ENCODE measurements at places on chromosomes 6 and 20.

- peak; percentile 19 for DNase-seq
These were observed 696 bp upstream of the SIRPA start for GRCh38 chr20:1894471-1894950.

DNA sequence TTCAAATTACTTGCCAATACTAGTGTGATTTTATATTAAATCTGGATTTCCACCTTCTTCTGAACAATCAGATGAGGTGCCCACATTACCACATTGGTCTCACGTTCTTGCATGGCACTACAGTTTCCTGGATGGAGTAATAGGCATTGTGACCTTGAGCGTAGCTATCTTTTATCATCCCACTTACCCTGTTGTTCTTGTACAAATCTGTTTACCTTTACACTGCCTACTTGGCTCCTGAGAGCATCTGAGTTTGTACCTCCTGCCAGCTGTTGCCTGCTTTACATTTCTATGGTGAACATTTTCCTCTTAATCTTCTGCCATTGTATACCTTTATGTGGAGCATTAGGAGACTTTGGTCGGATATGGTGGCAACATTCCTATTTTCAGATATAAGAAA is 90.7 kb downstream of the AKAP7 start:
- DNase-seq = no peak

DNA sequence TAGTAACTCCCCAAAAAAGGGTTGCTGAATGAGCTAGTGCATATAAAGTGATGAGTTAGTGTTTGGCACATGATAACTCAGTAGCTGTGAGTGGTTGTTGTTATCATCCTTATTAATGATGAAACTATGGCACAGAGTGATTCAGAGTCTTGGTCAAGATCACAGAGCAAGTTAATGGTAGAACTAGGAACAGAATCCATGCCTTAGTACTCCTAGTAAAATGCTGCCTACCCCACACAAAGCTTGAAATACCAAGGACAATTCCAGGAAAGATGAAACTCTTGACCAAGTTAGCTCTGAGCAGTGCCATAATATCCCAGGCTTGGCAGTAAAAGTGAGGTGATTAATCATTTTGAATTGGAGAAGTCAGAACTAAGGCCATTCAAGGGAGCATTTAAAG is 109.1 kb upstream of the ENPP5 start:
- DNase-seq = no peak

GRCh38 chr6:16953446-16953845 is 148.4 kb upstream of the STMND1 start:
- DNase-seq = no peak

- no peak for DNase-seq
These were observed 374.5 kb downstream of the RNGTT start for GRCh38 chr6:88588938-88589337.

- DNase-seq = no peak
These were observed 589.8 kb downstream of the BCKDHB start for GRCh38 chr6:80696268-80696667.

GRCh38 chr20:6469695-6470094 is 297.8 kb upstream of the BMP2 start:
- DNase-seq = no peak

DNA sequence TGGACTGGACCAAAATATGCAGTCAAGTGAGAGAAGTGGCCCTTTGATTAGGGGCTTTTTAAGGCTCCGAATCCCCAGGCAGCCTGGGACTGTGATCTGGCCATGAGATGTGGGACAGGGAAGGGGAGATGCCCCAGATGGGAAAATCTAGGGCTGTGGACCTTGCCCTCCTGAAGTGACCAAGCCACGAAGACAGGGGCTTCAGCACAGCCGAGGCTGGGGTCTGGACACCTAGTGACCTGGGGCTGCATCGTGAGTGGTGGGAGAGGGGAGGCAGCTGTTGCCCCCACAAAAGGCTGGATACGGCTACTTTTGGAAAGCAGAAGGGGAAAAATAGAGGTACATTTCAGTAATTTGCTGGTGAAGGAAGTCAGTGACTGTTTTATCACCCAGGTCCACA is 139.5 kb upstream of the SLC24A3 start:
- no peak for DNase-seq

GRCh38 chr6:32697031-32697430 is 30.6 kb upstream of the HLA-DQB1 start:
- DNase-seq = no peak

DNA sequence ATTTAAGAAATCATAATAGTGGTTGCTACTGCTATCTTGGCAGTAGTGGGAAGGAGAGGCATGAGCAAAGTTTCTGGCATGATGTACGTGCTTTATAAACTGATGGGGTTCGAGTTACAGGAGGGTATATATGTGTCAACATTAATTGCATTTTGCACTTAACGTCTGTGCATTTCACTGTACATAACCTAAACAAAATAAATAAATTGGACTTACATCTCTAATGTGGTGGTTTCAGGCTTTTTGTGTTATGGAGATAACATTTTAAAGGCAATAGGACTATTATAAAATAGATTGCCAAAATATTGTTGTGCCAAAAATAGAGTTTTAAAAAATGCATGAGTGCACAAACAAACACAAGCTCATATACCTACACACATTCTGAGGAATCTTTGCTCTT is 1001.1 kb upstream of the GJE1 start:
- DNase-seq = no peak

- no peak for DNase-seq
These were observed 17.9 kb upstream of the SIRPB1 start for GRCh38 chr20:1637755-1638154.

DNA sequence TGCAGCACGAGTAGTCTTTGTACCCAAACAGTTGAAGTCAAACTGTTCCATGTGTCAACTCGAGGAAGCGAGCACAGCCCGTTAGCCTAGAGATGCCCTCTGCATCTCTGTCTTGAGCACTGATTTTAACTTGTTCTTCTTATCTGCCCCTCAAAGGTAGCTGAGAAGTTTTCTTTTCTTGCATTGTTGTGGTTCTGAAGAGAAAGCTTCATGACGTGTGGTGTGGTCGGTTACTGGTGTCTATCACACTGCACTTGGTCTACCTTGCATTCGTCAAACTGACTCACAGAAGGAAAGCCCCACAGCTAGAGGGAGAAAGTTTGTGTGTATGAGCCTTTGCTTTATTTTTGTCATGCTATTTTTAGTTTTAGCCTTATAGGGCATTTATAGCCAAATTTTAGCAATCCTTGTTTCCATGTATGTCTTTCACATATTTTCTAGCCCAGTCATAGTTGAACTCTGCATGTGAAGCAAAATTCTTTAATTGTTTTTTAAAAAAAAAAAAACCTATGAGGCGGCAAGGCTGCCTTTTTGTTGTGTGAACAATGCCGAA is 115.1 kb downstream of the JAG1 start:
- DNase-seq = no peak

- no peak for DNase-seq
These were observed 97.7 kb downstream of the RFX6 start for GRCh38 chr6:116974526-116975316.

- DNase-seq = peak; percentile 95
These were observed 97.7 kb downstream of the KCNB1 start for GRCh38 chr20:49384437-49385434.

DNA sequence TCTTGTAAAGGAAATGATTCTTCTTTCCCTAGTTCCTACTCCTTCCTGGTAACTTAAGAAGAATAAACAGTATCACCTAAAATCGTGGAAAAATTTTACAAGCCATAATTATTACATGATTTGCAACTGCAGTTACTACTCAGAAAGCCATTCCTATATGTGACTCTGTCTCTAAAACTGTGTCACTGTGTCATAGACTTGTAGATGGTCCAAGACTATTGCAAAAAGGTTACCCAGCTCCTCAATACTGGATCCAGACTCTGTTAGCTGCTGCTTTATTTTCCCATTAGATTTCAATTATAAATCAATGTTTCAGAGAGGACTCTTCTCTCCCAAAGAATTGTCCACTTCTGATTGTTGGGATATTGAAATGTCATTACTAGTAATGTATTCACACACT is 142.1 kb upstream of the STMND1 start:
- no peak for DNase-seq

- DNase-seq = no peak
These were observed 76.6 kb upstream of the PROKR2 start for GRCh38 chr20:5393218-5393870.

DNA sequence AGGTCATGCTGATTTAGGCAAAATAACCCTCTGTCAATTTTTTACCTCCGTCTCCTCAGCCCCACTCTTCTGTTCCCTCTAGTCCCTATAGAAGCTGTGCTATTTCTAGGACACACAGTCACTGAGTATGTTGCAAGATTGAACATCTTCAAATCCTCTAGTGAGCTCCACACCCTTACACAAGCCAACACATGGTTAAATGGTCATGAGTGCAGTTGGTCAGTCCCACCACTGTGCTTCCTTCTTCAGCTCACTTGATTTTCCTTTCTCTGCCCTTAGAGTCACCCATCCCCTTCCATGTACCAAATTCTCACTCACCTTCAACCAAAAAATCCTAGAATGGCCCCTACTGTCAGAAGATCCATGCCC is 48.2 kb upstream of the F13A1 start:
- DNase-seq = no peak

GRCh38 chr6:154852687-154853086 is 119.5 kb downstream of the SCAF8 start:
- DNase-seq = no peak

GRCh38 chr6:8707956-8708772 is 272.8 kb upstream of the SLC35B3 start:
- peak; percentile 6 for DNase-seq

- DNase-seq = no peak
These were observed 47.0 kb downstream of the GOPC start for GRCh38 chr6:117555262-117555849.

GRCh38 chr20:48770700-48771442 is 56.9 kb downstream of the PREX1 start:
- DNase-seq = no peak

GRCh38 chr20:34037121-34037520 is 43.4 kb downstream of the RALY start:
- peak; percentile 34 for DNase-seq

DNA sequence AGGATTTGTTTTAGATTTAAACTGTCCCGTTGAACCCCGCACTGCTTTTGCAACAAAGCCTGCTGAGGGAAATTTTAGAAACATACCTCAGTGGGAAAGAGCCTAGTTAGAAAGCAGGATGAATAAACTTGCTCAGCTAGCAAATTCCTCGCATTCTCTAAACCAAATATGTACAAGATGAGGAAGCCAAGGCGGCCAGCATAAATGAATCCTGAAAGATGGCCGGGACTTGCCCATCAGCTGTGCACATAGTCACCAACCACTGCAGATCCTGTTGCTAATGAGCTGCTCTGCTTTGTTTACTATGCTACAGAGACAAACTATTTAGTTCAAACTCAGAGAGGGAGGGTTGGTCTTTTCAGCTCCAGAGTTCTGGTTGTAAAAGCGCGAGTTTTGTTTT is 49.0 kb downstream of the TMEM170B start:
- DNase-seq = peak; percentile 32

- DNase-seq = no peak
These were observed 26.9 kb downstream of the POPDC3 start for GRCh38 chr6:105152880-105153279.

DNA sequence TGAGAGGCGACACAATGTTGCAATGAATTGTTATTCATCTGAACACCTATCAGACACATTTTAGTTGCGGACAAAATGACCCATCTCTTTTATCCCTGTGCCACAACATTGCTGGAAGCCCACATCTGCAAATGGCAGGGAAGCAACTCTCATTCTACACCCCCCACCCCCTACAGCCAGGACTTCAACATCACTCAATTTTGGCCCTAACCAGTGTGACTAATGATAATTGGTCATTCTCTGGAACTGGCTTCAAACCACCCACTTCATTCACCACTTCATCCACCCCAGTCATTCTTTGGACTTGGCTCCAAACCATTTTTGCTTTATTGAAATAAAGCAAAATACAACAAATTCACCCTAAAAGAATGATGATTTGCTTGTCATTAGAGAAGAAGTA is 1.5 kb downstream of the GCM2 start:
- no peak for DNase-seq

GRCh38 chr6:30363459-30363858 is 18.5 kb downstream of the RPP21 start:
- DNase-seq = no peak

DNA sequence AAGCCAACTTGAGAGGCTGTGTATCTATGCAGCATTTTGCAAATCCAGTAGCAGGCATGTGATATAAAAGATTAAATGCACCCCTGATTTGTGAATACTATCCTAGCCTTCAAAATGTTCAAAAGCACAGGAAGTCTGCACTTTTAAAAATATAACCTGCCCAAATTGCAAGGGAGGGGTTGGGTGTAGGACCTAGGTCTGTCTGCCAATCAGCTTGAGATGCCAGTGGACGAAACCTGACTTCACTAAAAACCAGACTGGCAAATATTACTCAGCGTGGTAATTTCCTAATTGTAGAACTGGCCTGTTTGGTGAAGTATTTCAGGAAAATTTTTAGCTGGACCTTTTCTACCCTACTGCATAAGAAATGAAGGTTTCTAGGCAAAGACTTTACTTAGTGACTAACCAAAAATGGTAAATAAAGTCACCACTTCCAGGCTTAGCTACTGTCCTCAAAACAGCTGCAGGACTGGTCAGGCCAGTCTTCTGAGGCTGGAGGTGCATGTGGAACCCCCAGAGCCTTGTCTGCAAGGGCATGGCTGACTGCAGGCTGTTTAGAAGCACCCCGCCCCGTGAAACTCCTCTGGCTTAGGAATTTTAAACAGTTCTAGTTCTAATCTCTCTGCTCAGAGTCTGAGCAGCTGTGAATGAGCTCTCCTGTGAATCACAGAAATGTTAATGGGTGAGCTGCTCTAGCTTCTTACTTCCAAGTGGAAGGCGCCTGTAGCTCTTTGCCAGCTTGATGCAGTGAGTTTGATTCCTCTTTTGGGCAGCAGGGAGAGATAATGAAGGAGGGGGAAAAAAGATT is 104.4 kb upstream of the ESR1 start:
- DNase-seq = no peak

- no peak for DNase-seq
These were observed 54.8 kb upstream of the GCM1 start for GRCh38 chr6:53203483-53203882.

DNA sequence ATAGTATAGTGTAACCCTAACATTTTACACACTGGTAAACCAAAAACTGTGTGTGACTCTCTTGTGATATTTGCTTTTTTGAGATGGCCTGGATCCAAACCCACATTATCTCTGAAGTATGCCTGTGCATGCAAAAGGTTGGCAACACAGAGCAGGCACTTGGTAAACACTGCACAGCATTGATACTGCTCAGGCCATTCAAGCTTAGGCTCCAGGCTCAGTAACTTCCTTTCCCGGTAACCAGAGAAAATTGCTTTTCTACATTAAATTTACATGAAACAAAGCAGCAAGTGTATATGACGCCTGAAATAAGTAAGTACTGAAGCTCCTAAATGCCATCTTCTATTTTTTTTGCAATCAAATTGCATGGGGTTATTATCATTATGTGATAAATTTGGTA is 205.7 kb downstream of the EPM2A start:
- DNase-seq = no peak

- no peak for DNase-seq
These were observed 22.7 kb upstream of the BMP2 start for GRCh38 chr20:6744805-6745204.

- DNase-seq = no peak
These were observed 30.4 kb downstream of the GPLD1 start for GRCh38 chr6:24458941-24459340.

GRCh38 chr6:95087394-95088097 is 489.8 kb upstream of the MANEA start:
- DNase-seq = peak; percentile 95

Measured in SJCRH30 (cell line).